Endothelial cell (in vitro differentiated cells): ENCODE measurements at places on chromosomes 13 and 19.

DNA sequence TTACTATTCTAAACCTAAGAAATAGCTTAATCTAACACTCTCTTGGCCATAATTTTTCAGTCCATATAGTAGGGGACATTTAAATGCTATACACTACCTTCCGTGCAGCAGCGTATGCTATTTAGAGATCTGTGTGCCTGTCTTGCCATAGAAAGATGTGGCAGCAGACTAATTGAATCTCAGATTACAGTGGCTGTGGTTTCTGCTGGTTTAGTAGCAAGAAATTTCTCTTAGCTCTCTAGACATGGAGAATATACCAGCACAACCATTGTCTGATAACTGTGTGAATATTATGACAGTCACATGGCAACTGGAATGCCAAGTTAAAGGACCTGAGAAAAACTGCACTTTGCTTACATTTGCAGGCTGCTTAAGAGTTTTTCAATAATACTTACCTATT lies 672.4 kb upstream of the MIR17HG start:
- DNase-seq = no peak

GRCh38 chr13:35871561-35871960 lies 259.6 kb downstream of the DCLK1 start:
- no peak for DNase-seq

GRCh38 chr19:44696939-44697669 lies 1.8 kb upstream of the CEACAM16 start:
- no peak for DNase-seq

GRCh38 chr13:94329754-94330551 lies 149.5 kb downstream of the DCT start:
- no peak for DNase-seq
